Fibroblast of pulmonary artery (primary cell): ENCODE measurements at places on chromosomes 16 and 17.

DNA sequence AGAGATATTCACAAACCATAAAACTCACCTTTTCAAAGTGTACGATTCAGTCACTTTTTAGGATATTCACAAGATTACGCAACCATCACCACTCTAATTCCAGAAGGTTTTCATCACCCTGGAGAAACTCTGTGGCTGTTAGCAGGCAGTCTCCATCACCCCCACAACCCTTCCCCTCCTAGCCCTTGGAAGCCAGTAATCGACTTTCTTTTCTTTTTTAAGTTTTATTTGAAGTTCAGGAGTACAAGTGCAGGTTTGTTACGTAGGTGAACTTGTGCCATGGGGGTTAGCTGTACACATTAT, 363.5 kb downstream of the CPPED1 start:
- peak; percentile 34 for DNase-seq

- DNase-seq = no peak
Measured at GRCh38 chr16:69424935-69425784, 741 bp downstream of the CYB5B start.

DNA sequence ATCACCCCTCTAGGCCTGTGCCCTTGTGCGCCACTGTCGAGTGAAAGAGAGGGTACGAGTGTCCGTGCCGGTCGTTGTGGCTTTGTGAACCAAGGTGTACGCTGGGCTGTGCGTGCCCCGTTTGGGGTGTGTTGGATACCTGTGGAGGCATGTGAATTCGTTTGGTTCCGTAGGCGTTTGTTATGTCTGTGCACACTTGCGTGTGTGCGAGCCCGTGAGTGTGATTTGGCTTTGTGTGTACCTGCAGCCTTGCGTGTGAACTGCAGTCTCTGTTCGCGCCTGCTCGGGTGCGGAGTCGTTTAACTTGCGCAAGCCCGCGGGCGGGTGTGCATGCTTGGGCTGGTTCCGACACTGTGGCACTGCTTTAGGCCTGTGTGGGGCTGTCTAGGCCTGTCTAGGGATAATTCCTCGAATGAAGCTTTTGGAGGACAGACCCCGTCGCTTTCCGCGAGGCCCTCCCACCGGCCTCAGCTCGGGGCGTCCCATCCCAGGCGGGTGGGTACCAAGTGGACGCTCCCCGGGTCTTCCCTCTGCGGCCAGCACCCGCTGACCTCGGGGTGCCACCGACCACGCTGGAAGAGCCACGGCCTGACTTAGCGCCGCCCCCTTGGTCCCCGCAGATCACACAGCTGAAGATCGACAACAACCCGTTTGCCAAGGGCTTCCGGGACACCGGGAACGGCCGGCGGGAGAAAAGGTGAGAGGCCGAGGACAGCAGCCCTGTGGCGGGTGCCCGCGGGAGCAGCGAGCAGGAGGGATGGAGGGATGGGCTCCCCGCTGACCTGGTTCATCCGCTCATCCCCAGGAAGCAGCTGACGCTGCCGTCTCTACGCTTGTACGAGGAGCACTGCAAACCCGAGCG, 4.4 kb downstream of the TBX2 start:
- DNase-seq = no peak

GRCh38 chr17:15490634-15491261, 23.3 kb upstream of the CDRT4 start:
- peak; percentile 73 for DNase-seq

GRCh38 chr16:75647112-75647491, 363 bp downstream of the KARS1 start:
- no peak for DNase-seq
